ENCODE measurements at places on chromosomes 1 and 21.

- no peak for DNase-seq
Measured at GRCh38 chr1:205961405-205961804, 18.1 kb upstream of the SLC26A9 start.

GRCh38 chr21:35070436-35070835 is 21.3 kb upstream of the RUNX1 start:
- no peak for DNase-seq

- DNase-seq = no peak
Measured at GRCh38 chr21:38401191-38401926, 96.9 kb downstream of the ERG start.

DNA sequence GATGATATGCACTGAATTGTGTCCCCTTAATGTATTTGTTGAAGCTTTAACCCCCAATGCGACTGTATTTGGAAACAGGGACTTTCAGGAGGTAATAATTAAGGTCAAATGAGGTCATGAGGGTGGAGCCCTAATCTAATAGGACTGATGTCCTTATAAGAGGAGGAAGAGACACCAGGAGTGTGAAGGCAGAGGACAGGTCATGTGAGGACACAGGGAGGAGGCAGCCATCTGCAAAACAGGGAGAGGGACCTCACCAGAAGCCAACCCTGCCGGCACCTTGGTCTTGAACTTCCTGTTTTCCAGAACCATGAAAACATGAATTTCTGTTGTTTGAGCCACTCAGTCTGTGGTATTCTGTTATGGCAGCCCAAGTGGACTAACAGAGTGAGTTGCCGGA is 15.3 kb downstream of the SYF2 start:
- no peak for DNase-seq

GRCh38 chr1:30756545-30757351 is 826 bp downstream of the LAPTM5 start:
- DNase-seq = no peak

- no peak for DNase-seq
Measured at GRCh38 chr1:28971980-28972771, 57.8 kb downstream of the EPB41 start.

- DNase-seq = no peak
Measured at GRCh38 chr1:96510911-96511310, 210.7 kb upstream of the PTBP2 start.

DNA sequence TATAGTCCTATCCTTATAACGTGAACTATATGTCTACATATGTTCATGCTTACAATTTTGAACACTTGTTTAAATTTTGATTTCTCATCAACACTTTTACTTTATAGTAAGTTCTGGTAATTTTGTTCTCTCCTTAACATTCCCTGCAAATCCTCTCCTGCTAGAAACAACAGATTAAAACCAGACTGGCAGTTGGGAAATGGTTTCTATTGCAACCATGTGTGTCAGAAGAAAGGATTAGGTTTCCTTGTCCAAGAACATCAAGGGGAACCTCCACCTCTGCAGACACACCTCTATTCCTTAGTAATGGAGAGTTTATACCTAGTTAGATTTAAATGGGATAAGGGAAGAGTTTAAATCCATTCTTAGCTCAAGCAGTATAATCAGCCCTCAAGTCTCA is 3.3 kb upstream of the WARS2 start:
- no peak for DNase-seq

- DNase-seq = no peak
Measured at GRCh38 chr1:163094589-163094988, 25.4 kb downstream of the RGS4 start.

DNA sequence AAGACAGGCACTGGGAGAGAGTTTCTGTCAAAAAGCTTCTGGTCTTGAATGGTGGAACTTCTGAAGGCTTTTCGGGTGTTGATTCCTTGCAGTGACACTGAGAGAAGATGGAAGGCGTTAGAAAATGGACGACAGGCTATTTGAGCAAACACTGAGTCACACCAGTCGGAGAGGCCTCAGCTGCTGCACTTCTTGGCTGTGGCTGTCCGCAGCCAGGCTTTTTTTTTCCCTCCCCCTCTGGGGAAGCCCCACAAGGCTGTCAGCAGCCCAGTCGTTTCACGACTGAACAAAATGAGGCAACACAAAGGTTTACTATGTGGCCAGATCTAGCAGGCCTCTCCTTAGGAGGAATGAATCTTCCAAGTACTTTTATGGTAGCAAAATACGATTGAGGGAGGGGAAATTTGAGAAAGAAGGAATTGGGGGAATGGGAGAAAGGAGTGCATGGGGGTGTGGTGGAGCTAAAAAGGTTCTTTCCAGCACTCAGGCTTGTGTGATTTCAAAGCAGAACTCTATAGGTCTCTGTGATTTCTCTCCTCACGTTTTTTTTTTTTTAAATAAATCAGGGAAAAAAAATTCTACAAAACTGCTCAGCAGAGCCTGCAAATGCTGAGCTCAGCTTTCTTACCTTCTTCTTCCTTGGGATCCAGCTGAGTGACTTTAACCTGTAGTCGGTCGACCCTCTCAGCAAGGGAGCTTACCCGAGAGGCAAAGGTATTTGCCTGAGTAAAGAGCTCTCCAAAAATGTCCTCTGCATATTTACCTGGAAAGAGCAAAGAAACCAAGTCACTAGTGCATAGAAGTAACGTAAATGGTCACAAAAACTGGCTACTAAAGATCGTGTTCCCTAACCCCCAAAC is 26.1 kb downstream of the GPR3 start:
- no peak for DNase-seq

DNA sequence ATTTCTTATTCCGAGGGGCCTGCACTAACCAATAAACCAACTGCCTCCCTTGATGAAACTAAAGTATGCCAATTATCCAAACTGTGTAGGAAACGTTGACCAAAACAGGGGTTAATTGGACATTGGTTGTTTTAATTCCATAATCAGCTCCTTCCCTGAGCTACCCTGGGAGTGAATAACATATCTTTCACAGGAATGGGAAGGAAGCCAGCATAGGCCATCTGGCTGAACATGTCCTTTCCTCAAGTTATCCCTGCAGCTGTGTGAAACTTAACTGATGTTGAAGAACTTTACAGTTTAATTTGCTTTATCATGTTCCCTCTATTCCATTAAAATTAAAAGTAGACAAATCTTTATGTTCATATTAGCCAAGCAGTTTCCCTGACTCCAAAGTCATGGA is 75.4 kb downstream of the NRIP1 start:
- no peak for DNase-seq

- no peak for DNase-seq
Measured at GRCh38 chr1:25799935-25800702, at the start of gene SELENON. Gene SELENON (plus strand): TSS chr1:25800193. CDS start chr1:25800231, 38 bp downstream.

DNA sequence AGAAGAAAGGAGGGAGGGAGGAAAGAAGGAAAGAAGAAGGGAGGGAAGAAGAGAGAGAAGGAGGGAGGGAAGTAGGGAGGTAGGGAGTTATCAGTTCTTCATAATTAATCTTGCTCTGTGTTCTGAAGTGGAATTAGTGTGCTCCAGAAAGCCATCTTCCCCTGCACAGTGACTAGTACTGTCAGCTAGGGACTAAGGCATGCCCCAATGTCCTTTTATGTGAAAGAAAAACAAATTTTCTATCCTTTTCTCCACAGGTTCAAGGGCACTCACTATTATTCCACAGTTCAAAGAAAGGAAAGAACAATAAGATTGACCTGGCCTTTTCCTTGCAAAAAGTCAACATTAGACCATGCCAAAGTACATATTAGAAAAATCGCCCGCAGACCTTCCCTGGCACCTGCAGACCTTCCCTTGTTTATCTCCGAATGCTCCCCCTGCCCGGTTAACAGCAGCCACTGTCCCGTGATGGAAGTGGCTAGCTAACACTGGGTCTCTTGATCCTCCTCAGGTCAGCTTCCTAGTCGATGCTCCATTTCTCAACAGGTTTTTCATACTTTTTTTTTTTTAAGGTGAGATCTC is 107.2 kb upstream of the EDEM3 start:
- no peak for DNase-seq

DNA sequence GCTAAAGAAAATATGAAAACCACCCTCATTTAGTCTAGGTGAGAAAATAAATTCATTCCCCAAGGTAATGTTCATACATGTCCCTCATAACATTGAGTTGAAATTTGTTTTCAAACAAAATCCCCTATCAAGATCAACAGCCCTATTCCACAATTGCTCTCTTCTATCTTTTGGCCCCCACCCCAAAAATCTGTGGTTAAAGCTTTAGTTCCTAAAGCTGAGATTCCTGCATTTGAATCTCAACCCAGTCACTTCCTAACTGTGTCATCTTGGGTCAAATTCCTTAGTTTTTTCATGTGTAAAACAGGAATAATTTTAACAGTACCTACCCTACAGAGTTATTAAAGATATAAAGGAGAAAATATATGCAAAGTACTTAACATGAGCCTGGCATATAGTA is 22.0 kb downstream of the KIAA0319L start:
- no peak for DNase-seq

DNA sequence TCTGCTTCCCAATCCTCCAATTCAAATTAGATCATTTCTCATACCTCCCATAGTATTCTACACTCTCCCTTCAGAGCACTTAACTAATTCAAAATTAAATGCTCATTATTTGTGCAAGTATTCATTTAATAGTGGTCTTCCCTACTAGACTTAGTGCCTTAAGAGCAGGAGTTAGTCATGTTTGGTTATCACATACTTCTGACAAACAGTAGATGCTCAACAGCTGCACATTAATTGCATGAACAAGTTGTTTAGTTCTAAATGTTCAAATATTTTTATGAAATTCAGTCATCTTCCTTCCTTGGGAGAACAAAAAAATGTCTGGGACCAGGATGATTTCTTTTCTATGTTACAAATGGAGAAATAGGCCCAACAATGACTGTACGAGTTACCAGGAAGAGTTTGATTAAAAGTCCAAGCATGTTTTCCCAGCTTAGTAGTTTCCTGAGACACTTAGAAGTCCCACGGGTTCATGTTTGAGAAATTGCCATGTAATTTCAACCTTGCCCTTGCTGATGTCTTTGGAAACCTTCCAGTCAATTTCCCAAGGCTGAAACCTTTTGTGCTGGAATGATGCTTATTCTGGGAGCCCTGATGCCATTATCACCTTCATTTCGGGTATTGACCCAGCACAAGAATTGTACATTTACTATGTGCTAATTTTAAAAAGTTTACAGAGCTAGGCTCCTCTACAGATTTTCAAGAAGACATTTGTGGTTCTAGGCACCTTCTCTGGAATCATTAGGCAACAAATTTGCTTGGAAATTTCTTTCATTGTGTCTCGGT is 437.9 kb upstream of the PLXNA2 start:
- no peak for DNase-seq

- DNase-seq = no peak
Measured at GRCh38 chr1:206804156-206804737, 32.0 kb upstream of the IL10 start.

GRCh38 chr1:82931006-82931405 is 1067.9 kb downstream of the TTLL7 start:
- DNase-seq = no peak

GRCh38 chr1:97691325-97691724 is 229.5 kb downstream of the DPYD start:
- no peak for DNase-seq

DNA sequence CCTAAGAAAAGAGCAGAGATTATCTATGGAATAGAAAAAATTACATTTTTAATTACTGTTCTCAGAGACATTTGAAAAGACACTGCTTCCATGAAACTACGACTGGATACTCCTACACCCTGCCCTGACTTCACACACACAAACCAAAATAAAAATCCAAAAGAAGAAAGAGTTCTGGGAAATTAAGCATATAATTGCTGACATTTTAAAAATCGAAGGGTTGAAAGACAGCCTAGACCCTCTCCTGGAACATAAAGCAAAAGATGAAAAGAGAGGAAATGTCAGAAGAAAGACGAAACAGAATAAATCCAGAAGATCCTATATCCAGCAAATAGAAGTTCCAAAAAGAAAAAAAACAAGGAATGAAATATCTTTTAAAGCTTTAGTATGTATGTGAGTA is 32.8 kb upstream of the EEIG2 start:
- no peak for DNase-seq

GRCh38 chr1:73144311-73144710 is 862.0 kb upstream of the NEGR1 start:
- DNase-seq = no peak

DNA sequence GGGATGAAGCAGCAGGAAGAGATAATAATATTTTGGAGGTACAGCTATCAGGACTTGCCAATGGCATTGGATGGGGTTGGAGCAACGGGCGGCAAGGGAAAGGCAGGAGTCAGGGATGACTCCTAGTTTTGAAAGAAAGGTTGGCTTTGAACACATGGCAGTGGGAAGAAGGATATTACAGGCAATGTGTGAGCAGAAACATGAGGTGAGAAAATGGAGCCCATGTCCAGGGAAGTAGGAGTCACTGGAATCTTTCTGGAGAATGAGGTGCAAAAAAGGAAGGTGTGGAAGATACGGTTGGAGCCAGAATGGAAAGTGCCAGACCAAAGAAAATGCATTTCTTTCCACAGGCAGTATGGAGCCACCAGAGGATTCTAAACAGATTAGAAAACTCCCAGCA is 288.5 kb upstream of the KAZN start:
- no peak for DNase-seq

DNA sequence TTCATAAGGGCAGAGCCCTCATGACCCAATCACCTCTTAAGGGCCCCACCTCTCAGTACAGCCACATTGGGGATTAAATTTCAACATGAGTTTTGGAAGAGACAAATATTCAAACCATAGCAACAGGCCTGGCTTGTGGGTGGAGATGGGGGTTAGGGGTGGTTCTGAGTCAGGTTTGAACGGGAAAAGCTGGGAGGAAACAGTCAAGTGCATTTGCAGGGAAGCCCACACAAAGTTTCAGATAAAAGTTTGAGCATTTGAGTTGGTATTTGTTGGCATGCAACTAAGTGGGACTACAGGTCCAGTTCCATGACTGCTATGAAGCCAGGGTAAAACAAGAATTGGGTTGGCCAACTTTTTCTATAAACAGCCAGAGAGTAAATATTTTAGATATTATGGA is 21.0 kb upstream of the PADI2 start:
- no peak for DNase-seq

DNA sequence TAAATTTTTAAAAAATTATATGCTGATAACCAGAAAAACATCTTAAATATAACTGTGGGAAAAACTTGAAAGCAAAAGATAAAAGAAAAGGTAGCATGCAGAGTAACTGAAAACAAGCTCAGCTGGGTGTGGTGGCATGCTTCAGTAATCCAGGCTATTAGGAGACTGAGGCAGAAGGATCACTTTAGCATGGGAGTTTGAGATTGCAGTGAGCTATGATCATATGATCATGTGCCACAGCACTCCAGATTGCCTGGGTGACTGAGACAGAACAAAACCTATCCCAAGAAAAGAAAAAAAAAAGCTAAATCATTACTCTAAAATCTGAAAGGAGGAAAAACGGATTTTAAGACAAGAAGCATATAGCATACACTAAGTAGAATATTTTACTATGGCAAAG is 1624.0 kb downstream of the AMY1C start:
- no peak for DNase-seq

GRCh38 chr1:172582889-172583288 is 49.9 kb downstream of the SUCO start:
- DNase-seq = no peak

GRCh38 chr1:201591348-201591747 is 52.4 kb downstream of the NAV1 start:
- no peak for DNase-seq

- DNase-seq = no peak
Measured at GRCh38 chr21:45319461-45320211, 31.9 kb upstream of the POFUT2 start.
